Stimulated activated CD8-positive, alpha-beta memory T cell treated with anti-CD3 and anti-CD28 coated beads, Interleukin-4, amount 100 ng/mL, for 24 hours (primary cell): ENCODE measurements at places on chromosomes 4 and X.

GRCh38 chr4:156335721-156336120, 382.1 kb upstream of the CTSO start:
- no peak for DNase-seq

GRCh38 chrX:67727576-67727975, 183.8 kb downstream of the AR start:
- no peak for DNase-seq

GRCh38 chr4:89287945-89288344, 19.7 kb downstream of the GPRIN3 start:
- DNase-seq = no peak

DNA sequence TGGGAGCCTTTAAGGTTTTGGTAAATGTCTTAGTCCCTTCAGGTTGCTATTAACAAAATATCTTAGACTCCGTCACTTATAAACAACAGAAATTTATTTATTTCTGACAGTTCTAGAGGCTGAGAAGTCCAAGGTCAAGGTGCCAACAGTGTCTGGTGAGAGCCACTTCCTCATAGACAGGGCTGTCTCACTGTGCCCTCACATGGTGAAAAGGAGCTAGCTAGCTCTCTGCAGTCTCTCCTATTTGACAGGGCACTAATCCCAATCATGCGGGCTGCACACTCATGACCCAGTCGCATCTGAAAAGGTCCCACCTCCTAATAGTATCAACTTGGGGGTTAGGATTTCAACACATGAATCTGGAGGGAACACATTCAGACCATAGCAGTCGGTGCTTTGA, 63.4 kb upstream of the KLF3 start:
- DNase-seq = no peak

GRCh38 chr4:39042366-39042765, 10.2 kb upstream of the TMEM156 start:
- DNase-seq = no peak

DNA sequence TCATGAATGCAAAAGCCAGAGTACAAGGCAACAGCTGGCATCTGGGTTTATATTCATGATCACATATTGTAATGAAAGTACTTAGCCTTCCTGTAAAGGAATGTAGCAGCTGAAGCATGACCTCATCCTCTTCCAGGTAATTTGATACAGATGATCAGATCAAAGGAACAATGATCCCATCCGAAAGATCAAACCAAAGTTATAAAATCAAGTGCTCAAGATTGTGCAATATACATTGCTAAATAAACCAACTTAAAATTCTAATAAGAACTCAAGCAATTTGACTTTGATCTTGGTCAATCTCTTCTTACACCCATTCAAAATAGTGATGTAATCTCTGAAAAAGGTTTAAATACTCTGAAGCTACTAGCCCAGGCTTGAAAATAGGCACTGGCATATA, 113.1 kb upstream of the INPP4B start:
- no peak for DNase-seq

DNA sequence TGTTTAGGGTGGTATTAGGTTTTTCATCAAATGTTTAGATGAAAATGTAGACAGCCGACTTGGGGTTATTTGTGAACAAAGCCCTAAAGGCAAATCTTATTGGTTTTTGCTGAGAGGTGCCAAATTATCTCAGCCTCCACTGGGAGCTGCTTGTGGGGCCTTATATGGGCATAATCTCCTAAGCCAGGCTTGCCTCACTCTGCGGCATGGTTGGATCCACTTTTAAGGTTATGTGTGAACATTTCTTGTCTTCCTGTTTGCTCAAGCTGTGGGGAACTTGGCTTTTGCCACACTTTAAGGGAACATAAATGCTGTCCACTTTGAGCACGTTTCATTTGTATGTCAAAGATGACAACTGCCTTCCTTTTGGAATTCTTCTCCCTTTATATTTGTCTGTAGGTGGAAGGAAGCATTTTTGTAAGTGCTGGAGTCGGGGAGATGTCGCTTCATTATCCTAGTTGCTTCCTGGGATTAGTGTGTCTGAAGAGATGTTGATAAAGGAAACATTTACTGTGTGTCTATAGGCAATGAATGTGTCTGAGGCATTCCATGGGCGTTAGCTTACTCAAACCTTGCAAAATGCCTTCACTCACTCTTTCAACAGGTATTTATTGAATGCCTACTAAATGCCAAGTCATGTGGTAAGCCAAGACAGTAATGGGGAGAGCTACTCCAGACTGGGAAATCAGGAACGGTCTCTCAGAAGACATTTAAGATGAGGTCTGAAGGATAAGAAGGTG, 78.3 kb downstream of the SLC9A6 start:
- DNase-seq = no peak

DNA sequence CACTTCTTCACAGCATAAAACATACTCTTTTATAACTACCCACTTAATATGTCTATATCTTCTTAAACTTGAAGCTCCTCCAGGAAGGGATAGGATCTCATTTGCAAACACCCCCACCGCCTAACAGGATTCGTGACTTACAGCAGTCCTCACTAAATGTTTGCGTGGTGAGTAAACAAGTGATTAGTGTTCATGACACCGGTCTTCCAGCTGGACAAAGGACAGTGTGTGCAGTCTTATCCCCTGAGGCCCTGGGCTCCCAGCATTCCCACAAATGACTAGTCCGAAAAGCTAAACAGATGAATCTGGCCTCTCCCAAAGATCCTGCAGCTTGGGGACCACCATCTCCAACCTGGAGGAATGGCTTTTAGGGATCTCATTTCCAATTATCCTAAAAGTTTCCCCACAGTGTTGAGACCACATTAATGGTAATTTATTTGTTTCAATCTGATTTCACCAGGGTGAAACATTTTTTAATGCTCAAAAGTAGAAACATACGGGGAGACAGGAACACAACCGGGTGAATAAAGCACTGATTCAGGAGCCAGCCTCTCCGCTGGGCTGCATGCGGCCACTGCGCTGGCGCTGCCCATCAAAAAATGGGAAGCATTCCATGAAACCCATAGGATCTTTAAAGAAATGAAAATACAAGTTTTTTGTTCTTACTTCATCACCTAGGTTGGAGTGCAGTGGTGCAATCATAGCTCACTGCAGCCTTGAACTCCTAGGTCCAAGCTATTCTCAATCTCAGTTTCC, 69.2 kb downstream of the HADH start:
- DNase-seq = no peak

GRCh38 chrX:133921764-133922389, 63.5 kb downstream of the GPC3 start:
- DNase-seq = peak; percentile 28

GRCh38 chr4:106670976-106671375, 302.4 kb upstream of the GIMD1 start:
- no peak for DNase-seq

- DNase-seq = no peak
Observed at GRCh38 chr4:86122404-86122803, 237.4 kb downstream of the MAPK10 start.

GRCh38 chr4:89514811-89515210, 207.2 kb upstream of the GPRIN3 start:
- no peak for DNase-seq

GRCh38 chrX:15814771-15815365, 24.6 kb downstream of the ZRSR2 start:
- DNase-seq = no peak

DNA sequence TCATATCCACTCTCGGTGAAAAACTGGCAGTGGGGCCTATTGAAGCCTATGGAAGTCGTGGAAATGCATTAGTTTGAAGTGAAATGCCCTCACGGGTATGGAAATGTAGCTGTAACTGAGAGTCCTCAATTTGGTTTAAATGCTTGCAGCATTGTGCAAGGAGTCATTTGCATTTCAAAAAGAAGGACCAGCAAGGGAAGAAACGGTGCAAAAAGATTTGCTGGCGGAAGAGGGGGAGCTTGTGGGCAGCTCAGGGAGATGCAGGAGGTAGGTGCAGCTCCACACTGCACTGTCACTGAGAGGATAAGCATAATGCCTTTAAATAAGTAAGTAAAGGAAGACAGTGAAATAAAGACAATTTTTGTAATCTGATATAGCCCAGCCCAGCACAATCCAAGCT, 400.4 kb upstream of the DIPK2B start:
- no peak for DNase-seq

DNA sequence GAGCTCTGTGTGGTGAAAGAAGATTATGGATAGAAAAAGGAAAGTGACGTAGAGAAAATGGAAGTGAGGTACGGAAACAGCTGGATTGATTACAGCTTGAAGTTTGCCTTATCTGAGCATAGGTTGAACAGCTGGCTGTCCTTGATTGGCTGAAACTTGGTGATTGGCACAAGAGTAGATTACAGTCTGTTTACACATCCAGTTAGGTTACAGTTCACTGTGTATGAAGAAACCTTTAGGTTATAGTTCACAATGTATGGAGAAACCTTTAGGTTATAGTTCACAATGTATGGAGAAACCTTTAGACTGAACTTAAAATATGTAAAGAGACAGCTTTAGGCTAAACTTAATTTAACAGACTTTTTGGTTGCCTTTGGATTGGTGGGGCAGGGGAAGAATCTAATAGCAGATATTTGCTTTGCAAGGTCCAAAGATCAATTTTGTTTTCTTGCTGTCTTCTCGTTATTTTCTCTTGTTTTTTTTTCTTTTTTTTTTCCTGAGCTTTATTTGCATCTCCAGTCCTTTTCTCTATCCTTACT, 15.6 kb upstream of the ART3 start:
- no peak for DNase-seq

GRCh38 chr4:184189966-184190365, 27.7 kb downstream of the ENPP6 start:
- DNase-seq = no peak

DNA sequence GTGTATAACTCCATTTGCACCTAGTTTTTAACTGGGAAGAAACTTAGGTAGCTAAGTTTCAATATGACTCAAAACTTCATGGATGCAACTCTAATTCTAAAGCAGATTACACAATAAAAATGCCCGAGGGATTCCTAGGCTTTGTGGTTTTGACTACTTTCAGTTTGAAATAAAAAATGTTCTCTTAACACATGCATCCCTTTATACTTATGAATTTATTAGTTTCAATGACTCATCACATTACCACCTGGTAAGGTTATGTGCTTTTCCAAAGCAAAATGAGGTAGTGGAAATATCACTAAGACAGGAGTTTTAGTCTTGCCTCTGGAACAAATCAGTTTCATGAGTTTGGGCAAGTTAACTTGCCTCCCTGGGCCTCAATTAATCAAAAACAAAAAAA, 125.5 kb downstream of the OPHN1 start:
- DNase-seq = no peak

DNA sequence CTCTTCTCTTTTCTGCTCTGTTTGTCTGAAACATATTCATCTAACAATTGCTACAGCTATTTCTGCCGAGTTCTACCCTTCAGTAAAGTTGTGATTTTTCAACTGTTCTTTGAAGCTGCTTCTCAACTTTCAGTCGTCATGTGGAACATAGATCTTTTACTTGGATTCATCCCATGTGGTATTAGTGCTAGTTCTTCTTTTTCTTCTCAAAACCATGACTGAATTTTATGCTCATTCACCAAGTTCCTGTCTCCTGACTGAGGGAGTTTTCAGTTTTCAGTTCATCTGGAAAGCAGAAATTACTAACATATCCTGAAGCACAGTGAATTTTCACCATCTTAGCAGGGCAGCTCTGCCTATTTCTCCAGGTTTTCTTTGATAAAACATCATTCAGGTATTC, 12.1 kb downstream of the ACSL4 start:
- DNase-seq = no peak

DNA sequence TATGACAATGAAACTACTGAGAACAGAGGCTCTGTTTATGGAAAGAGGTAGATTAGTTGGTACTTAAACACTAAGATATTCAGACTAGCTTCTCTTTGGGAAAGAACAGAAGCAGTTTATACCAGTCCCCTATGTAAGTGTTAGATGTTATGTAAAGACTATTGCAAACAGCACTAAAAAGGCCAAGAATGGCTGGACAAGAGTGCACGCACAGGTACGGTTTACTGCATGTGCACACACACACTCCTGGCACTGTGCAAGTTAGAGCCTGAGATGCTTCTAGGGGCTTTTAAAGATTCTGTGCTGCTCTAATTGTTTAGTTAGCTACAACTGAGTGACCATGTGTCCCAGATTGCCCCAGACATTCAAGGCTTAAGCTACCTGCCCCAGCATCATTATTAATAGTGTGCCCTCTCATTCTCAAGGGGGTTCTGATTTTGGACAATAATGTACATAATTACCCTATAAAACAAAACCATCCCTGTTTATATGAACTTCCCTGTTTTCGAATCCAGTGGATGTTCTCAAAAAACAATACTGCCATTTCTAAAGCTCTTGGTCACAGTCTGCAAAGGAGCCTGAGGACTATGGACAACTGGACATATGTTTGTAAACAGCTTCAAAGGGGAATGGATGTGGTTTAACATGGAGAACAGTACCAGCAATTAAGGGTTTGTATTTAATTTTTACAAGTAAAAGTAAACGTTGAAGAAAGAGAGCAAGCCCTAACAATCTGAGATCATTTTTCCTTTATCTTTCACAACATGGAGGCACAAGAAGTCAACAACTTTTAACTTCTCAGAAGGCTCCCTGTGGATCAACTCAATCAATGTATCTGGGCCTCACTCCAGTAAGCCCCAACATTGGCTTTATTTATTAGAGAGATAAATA, 2.0 kb downstream of the SETD7 start:
- no peak for DNase-seq

- DNase-seq = no peak
Observed at GRCh38 chrX:11944501-11944900, 186.5 kb downstream of the MSL3 start.

DNA sequence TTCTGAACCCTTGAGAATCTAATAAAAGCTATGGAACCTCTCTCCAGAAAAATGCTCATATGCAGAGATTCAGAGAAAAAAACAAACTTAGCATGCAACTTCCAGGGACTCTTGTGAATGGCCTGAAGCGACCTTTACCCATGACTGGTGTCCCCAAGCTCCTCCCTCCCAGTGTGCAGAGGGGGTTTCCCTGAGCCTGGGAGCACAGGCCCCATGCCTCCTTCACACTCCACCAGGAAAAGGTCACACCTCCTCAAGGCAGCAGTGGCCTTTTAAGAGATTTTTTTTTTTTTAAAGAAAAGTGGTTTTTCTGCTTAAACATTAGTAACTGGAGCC, 13.3 kb upstream of the UBA6 start:
- peak; percentile 7 for DNase-seq

- no peak for DNase-seq
Observed at GRCh38 chr4:28269426-28269825, 1408.8 kb downstream of the STIM2 start.

DNA sequence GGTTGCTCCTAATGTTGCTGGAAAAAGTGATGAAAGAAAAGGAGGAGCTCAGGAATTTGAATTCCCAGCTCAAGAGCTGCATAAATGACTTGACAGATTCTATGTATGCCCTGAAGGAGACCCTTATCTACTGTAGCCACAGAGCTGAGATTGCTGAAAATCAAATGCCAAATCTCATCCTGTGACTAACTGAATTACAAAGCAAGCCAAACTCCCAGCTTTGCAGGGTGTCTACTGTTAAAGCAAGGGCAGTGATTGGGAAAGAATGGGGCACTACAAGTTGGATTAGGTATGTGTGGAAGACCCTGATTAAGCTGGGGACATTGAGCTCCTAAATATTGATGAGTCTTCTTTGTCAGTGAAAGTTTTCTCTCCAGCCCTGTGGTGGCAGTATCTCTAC, 20.8 kb upstream of the SMIM9 start:
- no peak for DNase-seq
